Mesothelial cell of epicardium (in vitro differentiated cells): ENCODE measurements at places on chromosomes 3 and 15.

GRCh38 chr3:89571298-89571697 is 463.9 kb downstream of the EPHA3 start:
- no peak for DNase-seq

- no peak for DNase-seq
Measured at GRCh38 chr3:187025656-187026316, 95.5 kb downstream of the ST6GAL1 start.

DNA sequence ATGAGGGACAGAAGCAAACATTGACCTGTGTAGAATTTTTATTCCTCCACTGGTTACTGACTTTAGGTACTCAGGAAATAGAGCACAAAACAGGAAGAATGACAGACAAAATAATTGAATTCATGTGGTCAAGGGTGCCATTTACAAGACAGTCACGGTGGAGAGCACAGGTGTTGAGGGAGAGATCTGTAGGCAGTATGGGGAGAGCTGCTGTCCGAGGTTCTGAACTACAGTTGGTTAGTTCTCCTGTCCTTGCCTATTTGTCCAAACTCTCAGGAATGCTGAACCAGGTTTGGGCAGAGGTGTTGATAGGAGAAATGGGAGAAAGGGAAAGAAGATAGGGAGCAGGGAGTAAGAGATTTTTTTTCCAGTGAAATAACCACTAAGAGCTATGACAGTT is 178.5 kb upstream of the ZBTB20 start:
- peak; percentile 28 for DNase-seq

- peak; percentile 66 for DNase-seq
Measured at GRCh38 chr15:92082006-92082843, 228.7 kb downstream of the SLCO3A1 start.

DNA sequence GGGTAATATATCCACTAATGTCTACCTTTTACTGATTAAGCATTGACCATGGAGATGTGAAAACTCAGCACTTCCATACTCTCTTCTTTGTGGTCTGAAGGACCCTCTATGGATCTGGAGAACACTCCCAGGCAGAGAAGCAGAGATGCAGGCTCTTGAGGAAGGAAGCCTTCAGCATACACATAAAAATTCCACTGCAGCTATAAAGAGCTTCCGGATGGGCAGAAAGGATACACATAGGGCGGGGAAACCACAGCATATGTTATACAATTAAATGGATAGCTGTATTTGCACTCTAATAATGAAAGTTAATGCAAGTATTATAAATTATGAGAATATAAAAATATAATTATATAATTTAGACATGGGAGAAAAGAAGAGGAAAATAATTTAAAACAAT is 1258.2 kb upstream of the ALCAM start:
- no peak for DNase-seq

DNA sequence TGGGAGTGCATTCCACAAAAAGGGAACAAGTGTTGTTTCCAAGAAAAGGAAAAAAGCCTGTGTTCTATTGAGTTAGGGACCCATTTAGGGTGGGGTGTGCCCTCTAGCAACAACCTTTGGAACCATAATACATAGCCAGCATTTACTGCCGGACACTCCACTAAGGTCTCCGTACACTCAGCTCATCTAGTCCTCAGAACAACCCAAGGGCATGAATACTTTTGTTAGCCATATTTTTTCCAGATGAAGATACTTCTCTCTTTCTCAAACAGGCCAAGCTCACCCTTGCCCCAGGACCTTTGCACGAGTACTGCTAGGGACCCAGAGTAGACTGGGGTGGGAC is 46.2 kb downstream of the GLDN start:
- no peak for DNase-seq

DNA sequence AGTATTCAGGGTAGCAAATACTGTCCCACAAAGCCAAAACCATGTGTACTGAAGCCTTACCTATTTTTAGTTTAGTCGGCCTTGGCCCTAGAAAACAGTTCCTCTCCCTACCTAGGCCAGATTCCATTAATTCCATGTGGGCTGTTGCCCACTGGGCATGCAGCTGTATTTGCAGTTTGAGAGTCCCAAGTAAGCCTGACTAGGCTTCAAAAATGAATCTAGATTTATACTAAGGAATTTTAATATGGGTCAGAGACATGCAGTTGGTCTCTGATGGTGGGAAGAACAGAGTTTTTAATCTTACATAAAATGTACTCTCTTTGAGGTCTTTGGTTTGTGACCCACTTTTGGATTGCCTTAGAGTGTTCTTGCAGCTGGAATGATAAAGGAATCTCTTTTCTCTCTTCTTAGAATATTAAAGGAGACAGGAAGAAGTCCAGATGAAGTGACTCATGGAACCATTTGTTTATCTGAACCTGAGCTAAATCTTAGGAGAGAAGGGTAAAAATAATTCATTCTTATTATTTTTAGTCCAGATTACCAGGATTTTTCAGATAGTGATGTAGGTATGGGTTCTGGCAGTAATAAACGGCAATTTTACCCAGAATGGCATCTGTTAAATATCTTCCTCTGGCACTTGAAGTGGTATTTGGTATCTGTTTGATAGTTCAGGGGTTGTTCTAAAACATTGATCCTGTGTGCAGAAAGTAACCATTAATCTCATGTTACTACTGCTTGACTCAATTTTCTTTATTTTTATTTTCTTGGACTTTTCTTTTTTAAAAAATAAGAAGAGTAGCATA is 33.8 kb downstream of the GLCE start:
- no peak for DNase-seq

GRCh38 chr15:39132954-39133600 is 447.8 kb upstream of the THBS1 start:
- no peak for DNase-seq

DNA sequence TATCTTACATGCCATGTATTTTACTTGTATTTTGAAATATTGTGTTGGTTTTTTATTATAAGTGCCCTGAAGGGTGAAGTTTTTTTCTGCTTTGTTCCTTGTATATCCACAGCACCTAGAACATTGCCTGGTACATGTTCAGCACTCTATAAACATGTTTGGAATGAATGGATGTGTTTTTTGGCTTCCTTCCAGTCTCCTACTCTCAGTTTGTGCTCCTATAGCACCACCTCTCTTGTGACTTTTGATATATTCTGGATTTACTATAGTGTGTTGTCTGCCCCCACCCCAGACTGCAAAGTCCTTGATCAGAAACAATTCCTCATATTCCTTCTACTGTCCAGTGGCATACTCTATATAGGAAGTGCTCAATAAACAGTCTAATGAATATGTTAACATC is 60.6 kb downstream of the PLCL2 start:
- no peak for DNase-seq

DNA sequence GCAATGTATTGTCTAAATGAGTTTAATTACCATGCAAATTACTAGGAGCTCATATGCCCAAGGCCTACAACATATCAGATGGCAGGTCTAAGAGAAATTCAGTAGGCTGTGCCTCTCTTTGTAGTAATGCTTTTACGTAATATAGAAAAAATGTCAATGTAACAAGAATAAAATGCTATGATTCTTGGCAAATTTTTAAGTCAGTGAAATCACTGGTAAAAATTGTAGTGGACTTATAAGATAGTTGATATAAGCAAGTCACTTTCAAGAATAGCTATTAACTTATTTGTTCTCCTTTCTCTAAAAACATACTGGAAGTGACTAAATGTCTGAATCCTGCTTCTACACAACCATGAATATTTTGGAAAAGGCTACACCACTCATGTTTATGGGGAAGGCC is 707.8 kb downstream of the TUSC7 start:
- no peak for DNase-seq

GRCh38 chr3:32575451-32576113 is 4.9 kb upstream of the DYNC1LI1 start:
- DNase-seq = no peak

DNA sequence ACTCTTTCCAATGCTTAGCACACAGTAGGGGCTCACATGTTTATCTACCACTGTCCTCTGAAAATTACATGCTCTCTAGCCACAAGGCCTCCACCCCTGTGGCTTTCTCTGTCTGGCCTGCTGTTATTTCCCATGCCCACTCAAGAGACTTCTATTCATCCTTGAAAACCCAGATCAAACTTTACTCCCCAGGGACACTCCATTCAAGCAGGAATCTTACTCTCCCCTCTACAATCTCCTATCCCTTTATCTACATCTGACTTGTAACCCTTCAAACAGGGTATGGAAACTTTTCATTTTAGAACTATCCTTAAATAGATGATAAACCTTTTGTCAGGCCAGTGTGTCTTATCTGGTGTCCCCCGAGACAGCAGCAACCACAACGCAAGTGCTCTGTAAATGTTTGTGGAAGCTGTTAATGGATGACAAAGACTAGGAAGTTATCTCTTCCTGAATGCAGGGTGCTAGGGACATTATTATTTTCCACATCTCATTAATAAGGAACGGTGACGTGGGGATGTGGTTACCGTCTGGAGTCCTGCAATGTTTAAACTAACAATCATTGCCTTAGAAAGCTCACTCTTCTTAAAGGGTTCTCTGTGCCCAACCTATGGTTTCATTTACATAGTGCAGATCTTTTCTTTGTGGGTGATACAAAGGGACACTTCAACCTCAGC is 322.3 kb downstream of the ARRDC4 start:
- no peak for DNase-seq

GRCh38 chr3:71244153-71244825 is 339.2 kb downstream of the FOXP1 start:
- DNase-seq = no peak

DNA sequence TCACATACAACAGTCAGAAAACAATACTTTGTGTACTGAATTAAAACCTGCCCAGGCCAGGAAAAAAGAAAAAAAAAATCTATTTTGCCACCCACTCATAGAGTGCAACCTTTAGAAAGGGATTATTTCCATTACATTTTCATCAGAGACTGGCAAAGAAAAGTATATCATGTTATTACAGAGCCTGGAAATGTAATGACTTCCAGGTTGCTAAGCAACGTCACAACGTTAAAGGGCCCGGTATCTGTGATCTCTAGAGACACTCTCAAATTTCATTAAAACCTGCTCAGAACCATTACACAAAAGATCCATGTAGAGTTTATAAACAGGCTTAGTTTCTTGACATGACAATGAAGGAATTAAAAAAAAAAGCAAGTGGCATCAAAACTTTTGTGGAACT is 170.5 kb downstream of the CTNNB1 start:
- DNase-seq = no peak

DNA sequence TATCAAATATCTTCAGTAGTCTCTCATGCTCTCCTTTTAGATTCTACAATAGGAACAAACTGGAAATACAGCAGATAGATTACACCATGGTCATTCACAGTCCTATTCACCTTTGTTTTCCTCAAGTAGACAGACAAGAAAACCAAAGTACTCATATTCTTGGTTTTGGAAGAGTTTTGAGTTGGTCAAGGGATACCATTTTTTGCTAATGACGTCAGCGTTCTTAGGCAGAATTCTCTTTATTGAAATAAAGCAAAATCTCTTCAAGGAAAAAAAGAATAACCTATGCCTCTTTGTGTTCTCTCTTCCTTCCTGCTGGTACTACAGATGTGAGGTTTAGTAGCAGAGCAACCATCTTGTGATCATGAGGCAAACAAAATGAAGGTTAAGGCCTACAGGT is 268.3 kb upstream of the PDZRN3 start:
- no peak for DNase-seq

GRCh38 chr3:37625051-37625450 is 236.6 kb upstream of the CTDSPL start:
- no peak for DNase-seq

DNA sequence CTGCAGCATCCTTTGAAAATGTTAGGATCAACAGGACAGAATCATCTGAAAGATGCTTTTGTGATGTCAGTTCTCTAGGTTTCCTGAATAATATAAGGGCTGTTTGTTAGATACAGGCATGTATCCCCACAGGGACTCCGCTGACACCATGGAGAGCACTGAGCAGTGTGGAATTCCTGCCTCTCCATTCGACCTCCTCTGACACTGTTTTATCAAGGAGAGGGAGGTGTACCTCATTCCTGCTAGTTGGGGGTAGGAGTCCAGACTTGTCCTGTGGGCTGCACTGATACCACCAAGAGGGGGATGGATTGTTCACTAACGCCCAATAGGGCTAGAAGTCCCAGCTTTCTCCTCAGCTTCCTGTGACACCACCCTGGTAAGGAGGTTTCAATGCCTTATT is 46.6 kb downstream of the LARS2 start:
- no peak for DNase-seq

- no peak for DNase-seq
Measured at GRCh38 chr3:27526614-27527315, 42.6 kb upstream of the SLC4A7 start.

GRCh38 chr3:169497567-169498257 is 165.8 kb downstream of the MECOM start:
- no peak for DNase-seq

DNA sequence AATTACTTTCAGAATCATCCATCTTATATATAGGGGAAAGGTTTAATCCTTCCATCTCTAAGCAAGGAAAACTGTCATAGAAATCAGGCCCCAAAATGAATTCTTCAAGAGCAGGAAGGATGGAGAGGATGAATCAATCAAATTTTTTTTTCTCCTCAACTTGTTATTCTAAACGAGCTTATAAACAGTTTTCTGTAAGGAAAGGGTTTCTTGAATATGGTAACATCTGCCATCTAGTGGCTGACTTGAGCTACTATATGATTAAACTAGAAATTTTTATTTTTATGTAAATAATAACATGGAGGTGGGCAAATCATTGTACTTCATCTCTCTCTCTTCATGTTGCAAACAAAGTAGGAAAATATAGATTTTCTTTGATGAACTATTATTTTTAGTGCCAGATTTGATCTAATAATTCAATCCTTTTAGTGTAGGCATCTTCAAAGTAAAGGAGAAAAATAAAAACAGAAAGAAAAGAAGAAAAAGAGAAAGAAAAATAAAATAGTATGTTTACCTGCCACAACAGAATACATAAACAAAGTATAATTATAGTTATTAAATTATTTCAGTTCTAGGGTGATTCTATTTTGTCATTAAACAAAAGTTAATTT is 146.6 kb downstream of the SERPINI1 start:
- DNase-seq = no peak

DNA sequence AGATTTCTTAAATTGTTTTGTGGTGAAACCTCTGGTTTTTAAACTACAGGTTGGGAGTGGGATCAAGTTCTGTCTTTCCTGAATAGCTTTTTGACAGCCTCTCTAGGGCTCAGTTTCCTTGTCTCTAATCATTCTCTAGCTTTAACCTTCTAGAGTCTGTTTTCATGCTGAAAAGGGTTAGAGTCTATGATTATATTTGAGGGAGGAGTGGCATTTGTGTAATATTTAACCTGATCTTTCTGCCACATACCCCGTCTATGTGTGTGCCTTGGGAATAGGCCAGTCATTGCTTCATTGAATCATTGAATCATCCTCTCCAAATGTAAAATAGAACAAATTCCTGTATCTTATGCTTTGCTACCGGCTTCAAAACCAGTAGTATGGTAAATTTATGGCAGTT is 204.9 kb downstream of the KLHL25 start:
- no peak for DNase-seq
